ENCODE measurements at places on chromosomes 16 and 17.

DNA sequence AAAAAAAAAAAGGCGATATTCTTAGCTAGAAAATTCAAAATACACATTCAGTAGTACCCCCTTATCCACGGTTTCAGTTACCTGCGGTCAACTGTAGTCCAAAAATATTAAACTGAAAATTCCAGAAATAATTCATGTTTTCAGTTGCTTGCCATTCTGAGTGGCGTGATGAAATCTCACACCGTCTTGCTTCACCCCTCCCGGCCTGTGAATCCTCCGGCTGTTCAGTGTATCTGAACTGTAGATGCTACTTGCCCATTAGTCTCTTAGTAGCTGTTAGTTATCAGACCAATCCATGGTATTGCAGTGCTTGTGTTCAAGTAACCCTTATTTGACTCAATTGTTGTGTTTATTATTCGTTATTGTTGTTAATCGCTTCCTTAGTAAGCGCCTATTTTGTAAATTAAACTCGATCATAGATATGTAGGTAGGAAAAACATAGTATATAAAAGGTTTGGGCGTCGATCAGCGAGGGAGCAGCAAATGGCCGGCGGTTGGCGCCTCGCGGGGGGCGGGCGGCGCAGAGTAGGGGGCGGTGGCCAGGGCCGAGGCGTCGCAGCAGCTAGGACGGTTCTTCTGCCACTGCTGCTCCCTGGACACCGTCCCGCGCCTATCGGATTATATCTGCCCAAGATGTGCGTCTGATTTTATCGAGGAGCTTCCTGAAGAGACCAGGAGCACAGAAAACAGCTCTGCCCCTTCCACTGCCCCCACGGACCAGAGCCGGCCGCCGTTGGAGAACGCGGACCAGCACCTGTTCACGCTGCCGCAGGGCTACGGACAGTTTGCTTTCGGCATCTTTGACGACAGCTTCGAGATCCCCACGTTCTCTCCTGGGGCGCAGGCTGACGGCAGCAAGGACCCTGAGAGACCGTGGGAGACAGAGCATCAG, 39.8 kb upstream of the AKAP1 start:
- no peak for DNase-seq

DNA sequence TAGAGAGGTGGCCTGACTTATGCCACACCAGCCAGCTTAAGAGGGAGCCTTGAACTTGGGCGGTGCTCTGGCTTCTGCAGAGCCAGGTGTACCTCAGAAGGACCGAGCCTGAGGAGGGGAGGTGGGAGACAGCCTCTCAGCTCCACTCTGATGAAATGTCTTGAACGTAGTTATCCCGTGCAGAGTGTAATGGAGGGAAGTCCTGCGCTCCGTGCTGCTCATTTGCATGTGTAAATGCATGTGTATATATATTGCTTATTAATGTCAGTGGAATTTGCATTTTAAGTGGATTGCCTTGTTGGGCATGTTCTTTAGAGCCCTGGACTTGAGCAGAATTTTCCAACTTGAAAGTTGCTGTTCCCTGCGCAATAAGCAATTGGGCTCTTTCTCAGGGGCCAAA, 264.9 kb upstream of the SDK2 start:
- no peak for DNase-seq

- no peak for DNase-seq
These were observed 460.8 kb upstream of the TOM1L1 start for GRCh38 chr17:54439816-54440215.

GRCh38 chr17:64236827-64237403, 26.1 kb downstream of the TEX2 start:
- DNase-seq = no peak

GRCh38 chr17:59266745-59267144, 46.4 kb downstream of the GDPD1 start:
- no peak for DNase-seq

DNA sequence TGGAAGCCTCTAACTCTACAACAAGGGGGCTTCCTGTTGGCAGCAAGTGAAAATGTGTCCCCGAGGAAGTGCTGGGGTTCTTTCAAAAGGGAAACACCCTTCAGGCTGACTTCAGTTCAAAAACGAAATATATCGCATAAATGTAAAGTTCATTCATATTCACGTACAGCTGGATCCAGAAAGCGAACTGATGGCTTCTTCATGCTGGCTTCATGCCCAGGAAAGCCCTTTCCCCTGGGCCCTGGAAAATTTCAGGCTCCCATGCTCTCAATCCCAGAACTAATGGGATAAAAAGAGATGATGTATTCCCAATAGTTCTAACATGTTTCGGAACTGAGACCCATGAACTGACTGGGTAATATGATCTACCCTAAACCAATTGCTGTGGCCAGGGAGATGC, 104.7 kb upstream of the CDH13 start:
- DNase-seq = no peak

DNA sequence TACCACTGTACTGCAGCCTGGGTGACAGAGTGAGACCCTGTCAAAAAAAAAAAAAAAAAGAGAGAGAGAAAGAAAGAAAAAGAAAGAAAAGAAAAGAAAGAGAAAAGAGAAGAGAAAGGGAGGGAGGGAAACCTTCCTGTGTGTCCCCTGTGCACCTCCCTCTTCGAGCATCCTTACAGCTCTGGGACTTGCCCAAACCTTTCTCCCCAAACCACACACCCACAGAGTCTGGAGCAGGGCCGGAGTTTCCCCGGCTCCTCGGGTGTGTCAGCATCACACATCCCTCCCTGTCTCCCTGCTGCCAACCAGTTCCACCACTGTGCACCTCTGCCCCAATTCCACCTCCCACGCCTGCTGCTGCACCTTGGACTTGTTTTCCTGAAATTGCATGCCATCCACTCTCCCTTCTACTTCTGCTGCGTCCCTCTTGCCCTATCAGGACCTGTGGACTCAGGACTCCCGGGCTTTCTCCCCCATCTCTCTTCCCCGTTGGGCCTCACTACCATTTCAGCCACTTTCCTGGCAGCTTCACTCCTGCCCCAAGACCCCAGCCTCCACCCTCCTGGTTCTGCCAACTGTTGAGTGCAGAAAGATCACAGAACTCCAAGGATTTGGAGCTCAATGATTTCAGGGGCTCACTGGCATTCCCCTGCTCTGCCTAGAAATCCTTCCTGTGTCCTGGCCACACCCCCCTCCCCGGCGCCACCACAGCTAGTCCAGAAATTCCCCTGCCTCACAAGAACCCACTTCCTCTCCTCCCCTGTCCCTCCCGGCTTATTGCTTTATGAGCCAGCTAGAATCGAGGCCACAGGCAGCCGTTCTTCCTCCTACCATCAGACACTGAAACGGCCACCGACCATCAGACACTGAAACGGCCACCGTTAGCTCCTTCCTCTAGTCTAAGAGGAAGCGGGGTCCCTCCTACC, 3.7 kb upstream of the CDK3 start:
- no peak for DNase-seq

- DNase-seq = no peak
These were observed at the start of gene ZNF629 for GRCh38 chr16:30786936-30787612. TSS of gene ZNF629 (minus strand) at chr16:30787205. CDS start at chr16:30784482, 2,723 bp downstream.

DNA sequence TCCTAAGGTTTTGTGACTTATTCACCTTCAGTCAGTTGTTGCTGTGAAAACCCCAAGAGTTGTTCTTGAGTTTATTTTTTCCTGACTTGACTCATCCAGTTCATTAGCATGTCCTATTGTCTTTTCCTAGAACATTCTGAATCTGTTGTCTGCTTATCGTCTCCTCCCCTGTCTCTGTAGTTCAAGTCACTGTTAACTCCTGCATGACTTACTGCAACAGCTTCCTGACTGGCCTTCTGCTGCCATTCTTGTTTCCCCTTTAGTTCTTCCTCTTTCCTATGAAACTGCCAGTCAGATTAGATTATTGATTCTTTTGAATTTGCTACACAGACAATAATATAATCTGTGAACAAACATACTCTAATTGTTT, 161.5 kb downstream of the FTO start:
- DNase-seq = no peak

DNA sequence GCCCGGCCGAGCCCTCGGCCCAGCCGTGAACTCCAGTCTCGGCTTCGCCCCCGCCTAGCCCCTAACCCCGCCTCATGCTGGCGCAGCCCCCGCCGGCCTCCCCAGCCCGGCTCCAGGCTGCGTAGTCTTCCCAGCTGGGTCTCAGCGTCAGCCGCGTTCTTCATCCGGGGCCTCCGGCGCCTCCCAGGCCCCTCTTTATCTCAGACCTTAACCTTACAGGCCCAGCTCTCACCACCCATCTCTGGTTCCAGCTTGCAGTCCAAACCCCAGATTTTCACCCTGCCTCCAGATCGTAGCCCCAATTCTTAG, at the start of gene PROCA1:
PROCA1 (minus strand) TSS at position 166 of the 309 bp plus-strand sequence. CDS start 228 bp downstream, outside the sequence.
- no peak for DNase-seq

DNA sequence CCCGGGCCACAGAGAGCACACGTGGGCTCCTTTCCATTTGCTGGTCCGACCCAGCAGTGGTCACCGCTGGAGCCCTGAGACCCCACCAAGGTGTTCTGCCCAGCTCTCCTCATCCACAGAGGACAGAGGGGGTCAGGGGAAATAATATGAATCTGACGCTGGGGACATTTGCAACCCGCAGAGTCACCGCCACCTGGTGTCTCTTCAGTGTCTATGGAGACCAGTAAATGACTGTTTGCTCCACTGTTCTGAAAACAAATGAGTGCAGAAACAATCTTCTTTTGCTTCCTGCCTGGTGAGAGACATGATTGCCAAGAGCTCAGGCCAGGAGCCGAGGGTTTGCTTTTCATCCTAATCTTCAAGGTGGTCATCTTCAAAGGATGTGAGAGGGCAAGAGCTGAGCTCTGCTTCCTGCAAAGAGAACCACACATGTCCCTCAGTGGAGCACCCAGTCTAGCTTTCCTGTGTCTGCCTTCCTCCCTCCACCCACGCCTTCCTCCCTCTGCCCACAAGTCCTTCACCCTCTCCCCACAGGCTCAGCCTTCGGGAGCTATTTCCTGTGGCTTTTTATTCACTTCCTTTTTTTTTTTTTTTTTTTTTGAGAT, 14.7 kb upstream of the KLHDC4 start:
- DNase-seq = no peak

- no peak for DNase-seq
These were observed 23.3 kb upstream of the CDH8 start for GRCh38 chr16:62059527-62059926.

GRCh38 chr17:66939461-66940114, 24.9 kb upstream of the CACNG4 start:
- DNase-seq = no peak

DNA sequence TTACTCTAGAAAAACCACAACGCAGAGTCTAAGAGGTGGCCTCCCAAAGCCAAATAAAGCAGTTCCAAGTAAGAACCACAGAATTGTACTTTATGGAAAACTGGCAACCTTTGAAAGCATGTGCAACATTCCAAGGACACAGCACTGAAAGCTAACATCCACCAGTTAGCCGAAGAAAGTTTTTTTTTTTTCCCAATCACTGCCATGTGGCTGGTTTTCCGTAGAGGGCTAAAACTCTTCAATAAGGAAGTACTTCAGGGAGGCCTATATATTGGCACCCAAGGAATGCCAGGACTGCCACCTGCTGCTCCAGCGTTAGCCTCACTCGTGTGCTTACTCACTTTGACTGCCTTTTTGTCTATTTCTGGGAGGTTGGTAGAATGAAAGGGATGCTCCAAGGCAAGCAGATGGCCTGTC, 25.2 kb downstream of the CEP95 start:
- DNase-seq = no peak

GRCh38 chr17:79749156-79749815, 18.5 kb downstream of the ENPP7 start:
- DNase-seq = no peak

DNA sequence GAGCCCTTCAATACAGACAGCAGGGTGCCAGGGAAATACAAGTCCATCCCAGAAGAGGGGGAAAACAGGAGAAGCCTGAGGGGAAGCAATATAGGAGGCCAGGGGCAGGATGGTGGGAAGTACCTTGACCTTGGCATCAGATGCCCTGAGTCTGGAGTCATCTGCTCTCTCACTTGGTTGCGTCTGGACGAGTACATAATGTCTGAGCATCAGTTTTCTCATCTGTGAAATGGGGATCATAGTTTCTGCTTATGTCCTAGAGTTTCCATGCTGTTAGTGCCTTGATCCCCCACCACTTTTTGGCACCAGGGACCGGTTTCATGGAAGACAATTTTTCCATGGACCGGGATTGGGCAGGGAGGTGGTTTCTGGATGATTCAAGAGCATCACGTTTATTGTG, 2.3 kb downstream of the STAT5A start:
- DNase-seq = no peak

DNA sequence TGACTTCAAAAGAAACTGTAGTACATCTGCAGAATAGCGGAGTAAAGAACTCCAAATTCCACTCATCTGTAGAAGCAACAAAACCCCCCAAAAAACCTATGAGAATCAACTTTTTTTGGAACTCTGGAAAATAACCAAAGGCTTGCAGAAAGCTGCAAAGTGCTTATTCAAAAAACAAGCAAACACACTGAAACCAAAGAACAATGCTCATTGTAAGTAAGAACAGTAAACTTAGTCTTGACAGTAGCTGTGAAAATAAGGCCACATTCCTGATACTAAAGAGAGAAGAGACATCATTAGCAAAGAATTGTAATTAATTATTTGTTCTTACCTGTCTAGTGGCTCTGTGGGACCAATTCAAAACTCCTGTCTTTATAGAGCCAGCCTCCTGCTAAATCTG, 534.3 kb upstream of the C16orf82 start:
- DNase-seq = no peak

- DNase-seq = no peak
These were observed 101.4 kb downstream of the RMI2 start for GRCh38 chr16:11446566-11447119.

DNA sequence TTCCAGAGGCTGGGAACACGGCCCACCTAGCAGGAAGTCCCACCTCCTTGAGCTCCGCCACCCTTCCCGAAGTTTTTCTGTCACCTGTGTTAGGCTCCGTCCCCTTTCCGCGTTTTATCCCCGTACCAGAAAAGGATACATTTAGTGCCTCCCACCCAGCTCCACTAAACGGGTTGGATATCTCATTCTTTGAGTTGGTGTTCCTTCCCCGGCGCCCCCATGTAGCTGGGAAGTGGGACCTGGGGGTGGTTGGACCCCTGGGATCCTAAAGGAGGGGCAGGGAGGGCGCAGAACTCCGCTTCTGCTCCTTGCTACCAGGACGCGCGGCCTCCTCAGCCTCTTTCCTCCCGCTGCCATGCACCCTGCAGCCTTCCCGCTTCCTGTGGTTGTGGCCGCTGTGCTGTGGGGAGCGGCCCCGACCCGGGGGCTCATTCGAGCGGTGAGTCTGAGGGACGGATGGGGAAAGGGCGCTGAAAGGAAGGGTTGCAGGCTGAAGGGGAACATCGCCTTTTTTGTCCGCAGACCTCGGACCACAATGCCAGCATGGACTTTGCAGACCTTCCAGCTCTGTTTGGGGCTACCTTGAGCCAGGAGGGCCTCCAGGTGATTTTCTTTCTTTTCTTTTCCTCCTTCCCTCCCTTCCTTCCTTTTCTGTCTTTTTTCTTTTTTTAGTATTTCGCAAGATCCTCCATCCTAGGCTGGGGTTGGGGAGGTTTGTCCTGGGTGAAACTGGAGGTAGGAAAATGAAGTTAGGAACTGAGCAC, 669 bp downstream of the RNF167 start:
- DNase-seq = no peak

- no peak for DNase-seq
These were observed 20.3 kb downstream of the G6PC1 start for GRCh38 chr17:42920922-42921321.
